Right atrium auricular region (tissue), 2 donors: ENCODE measurements at places on chromosomes 16 and 17. TPM values are rescaled to one million over a fixed set of nuclear protein-coding genes. Genes with fewer than 3 reads are reported as not detected.
A peak's percentile ranks its signal among the peaks of the same experiment; 100 is the strongest.

PRSS33 gene
- not detected for total RNA-seq

ASPHD1 gene
- total RNA-seq, result 1.5 TPM

DNA sequence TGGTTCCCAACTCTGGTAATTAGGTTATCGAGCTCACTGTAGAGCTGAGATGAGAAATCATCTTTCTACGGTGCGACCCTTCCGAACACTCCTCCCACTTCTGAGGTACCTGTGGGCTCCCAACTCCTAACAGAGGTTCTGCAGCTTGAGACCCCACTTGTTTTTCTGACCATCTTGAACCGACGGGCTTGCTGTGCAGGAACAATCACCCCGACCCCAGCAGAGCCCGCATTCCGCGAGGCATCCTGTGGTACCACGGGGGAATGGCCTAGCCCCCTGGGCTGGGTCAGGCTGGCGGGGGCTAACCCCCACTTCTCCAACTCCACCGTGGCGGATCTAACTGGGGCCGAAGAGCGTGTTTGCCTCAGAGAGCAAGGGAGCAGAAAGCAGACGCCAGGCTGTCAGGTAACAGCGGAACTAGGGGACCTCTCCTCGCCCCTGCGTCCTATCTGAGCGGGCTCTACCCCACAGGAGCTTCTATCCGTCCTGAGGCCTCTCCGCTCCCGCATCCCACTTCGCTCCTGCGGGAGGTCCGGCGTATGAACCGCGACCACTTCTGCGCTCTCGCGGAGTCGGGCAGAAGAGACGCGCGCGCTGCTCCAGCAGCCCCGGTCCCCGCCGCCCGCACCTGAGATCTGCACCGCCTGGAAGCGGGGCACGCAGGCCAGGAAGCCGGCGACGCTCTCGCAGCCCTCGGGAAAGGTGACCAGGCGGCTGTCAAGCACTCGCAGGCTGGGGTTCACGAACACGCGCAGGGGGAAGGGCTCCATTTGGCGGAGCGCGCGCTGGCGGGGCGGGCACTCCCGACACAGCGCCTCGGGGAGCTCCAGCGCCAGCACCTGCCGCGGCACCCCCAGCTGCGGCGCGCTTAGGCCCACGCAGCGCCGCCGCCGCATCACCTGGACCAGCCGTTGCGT, 761 bp downstream of the PDF start:
- no peak for DNase-seq
- H3K4me1 ChIP-seq, result peaks cover 44% of the 10 kb centered on the region
- no peaks in the 10 kb centered on the region for H3K27me3 ChIP-seq
- H3K27ac ChIP-seq, result peak overlapping the region; percentile 89

- no peak overlapping the region for H3K27ac ChIP-seq
- no peak overlapping the region for H3K4me3 ChIP-seq
- H3K36me3 ChIP-seq, result peaks cover 11% of the 10 kb centered on the region
- no peaks in the 10 kb centered on the region for H3K4me1 ChIP-seq
- DNase-seq, result no peak
Measured at GRCh38 chr16:66569131-66569530, 2.9 kb downstream of the CMTM1 start.

GRCh38 chr17:72342627-72343527, 222.1 kb downstream of the SOX9 start:
- H3K27ac ChIP-seq, result peak overlapping the region; percentile 43
- DNase-seq, result peak; percentile 87
- H3K4me1 ChIP-seq, result no peaks in the 10 kb centered on the region
- no peak overlapping the region for H3K4me3 ChIP-seq
- H3K36me3 ChIP-seq, result no peaks in the 10 kb centered on the region

GRCh38 chr16:54942353-54942943, 11.8 kb downstream of the IRX5 start:
- no peaks in the 10 kb centered on the region for H3K36me3 ChIP-seq
- no peak overlapping the region for H3K27ac ChIP-seq
- no peak overlapping the region for H3K4me3 ChIP-seq
- DNase-seq, result no peak
- no peaks in the 10 kb centered on the region for H3K4me1 ChIP-seq
- peaks cover 26% of the 10 kb centered on the region for H3K27me3 ChIP-seq
